ENCODE measurements at places on chromosomes 4 and X. TPM values are rescaled to one million over a fixed set of nuclear protein-coding genes. Genes with fewer than 3 reads are reported as not detected.

GRCh38 chr4:6354119-6354518, 84.5 kb downstream of the WFS1 start:
- no peak for DNase-seq

- DNase-seq: no peak
Measured at GRCh38 chr4:132540797-132541196, 608.3 kb upstream of the PCDH10 start.

Gene GPR119
- not detected for total RNA-seq

DNA sequence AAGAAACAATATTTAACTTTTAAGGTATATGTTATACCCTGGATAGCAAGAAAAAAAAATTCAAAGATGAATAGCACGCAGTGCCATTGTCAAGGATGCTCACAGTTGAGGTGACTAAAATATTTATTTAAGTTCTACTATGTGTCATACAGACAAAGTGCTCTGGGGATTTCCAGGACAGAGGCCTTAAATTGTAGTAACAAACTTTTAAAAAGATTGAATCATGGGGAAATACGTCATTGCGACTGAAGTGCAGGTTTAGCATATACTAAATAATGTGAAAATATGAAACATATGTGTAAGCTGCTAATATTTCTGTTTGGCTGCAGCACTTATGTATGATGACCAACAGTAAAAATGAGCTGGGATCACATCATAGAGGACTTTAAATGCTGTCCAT, 748.0 kb upstream of the PCDH7 start:
- no peak for DNase-seq

DNA sequence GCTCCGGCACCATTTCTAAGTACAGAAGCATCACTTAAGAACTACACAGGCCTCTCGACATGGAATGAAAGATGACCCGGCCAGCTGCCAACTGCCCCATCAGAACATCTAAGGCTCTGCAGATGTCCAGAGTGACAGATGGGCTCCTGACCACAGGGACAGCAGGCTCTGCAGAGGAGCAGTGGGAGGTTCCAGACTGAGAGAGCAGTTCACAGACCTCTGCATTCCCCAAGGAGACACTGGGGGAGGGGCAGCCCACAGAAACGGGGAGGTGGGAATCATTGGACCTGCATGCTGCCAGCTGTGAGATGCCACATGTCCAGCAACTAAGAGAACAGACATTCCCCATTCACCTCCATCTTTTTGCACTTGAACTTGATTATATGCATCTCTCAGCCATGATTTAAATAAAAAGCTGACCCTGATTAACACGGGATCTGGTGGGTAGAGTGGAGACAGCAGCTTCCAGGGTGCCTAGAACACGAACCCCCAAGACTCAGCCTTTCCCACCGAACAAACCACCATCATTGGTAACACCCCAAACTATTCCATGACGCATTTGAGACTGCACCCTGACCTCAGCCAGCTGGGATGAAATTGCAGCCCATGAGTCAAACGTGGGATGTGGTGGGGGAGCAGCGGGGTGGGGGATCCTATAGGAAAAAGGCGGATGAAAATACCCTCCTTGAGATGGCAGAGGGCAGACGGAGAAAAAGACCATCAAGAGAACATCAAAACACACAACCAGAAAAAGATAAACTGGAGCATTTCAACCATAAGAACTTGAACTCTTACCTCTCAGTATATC, 47.2 kb downstream of the AFAP1 start:
- no peak for DNase-seq

Gene ARHGAP36
- total RNA-seq: 0.11 TPM

DNA sequence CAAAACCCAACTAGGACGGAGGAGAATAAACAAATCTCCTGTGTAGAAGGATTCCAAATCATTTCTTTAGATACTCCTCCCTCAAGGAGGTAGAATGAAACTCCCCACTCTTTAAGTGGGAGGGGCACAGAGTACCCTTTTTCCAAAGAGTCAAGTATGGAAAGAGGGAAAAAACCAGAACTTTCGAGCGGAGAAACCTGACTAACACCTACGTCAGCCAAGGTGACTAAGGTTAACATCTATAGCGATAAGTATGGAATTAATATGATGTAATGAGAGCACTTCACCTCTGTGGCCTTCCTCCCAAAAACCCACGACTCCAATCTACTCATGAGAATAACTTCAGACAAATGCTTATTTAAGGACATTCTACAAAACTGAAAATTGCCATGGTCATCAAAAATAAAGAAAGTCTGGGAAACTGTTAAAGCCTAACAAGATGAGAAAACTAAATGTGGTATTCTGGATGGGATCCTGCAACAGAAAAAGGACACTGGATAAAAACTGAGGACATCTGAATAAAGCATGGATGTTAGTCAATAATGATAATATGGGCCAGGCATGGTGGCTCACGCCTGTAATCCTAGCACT, 157.0 kb upstream of the MAP3K15 start:
- DNase-seq: no peak

DNA sequence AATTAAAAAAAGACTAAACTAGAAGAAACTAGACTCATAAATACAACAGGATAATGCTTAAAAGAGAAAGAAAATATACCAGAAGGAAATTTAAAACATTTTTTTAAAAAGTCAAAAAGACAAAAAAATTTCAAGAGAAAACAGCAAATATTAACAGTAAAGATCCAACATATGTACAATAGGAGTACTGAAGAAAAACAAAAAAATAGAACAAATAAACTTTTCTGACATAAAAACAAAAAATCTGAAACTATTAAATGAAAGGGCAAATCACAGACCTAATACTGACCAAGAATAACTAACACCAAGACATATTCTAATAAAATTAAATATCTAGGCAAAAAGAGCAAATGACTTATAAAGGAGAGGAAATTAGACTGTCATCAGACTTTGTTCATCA, 11.5 kb downstream of the DNAJB14 start:
- no peak for DNase-seq

Gene MRPL1
- 34.1 TPM for total RNA-seq

Measured in right cardiac atrium (tissue), 5 donors.